ENCODE measurements at places on chromosomes 2 and 18. TPM values are rescaled to one million over a fixed set of nuclear protein-coding genes. Genes with fewer than 3 reads are reported as not detected.

CPS1 gene
- 12.4 TPM for total RNA-seq

COL6A3 gene
- total RNA-seq, result 0.66 TPM

COL4A4 gene
- total RNA-seq, result 0.92 TPM

KCNF1 gene
- 3.2 TPM for total RNA-seq

DQX1 gene
- total RNA-seq, result 1.6 TPM

PGAP1 gene
- total RNA-seq, result 21.0 TPM

RESP18 gene
- total RNA-seq, result not detected

STPG4 gene
- 0.13 TPM for total RNA-seq

GDF7 gene
- 0.04 TPM for total RNA-seq

CBLN2 gene
- total RNA-seq, result not detected

RPRM gene
- total RNA-seq, result 38.4 TPM

CYS1 gene
- total RNA-seq, result 0.07 TPM

C2orf66 gene
- not detected for total RNA-seq

UPP2 gene
- not detected for total RNA-seq

ATG16L1 gene
- 39.3 TPM for total RNA-seq

CD8B gene
- 0.24 TPM for total RNA-seq

SPR gene
- total RNA-seq, result 7.6 TPM

ABCB11 gene
- not detected for total RNA-seq

LAMA1 gene
- total RNA-seq, result 28.7 TPM

CTLA4 gene
- not detected for total RNA-seq

REG1A gene
- not detected for total RNA-seq

ASB18 gene
- total RNA-seq, result not detected

TRABD2A gene
- 1.7 TPM for total RNA-seq

REEP1 gene
- total RNA-seq, result 1.3 TPM

FKBP7 gene
- 4.5 TPM for total RNA-seq

GPR39 gene
- 0.50 TPM for total RNA-seq

POTEJ gene
- not detected for total RNA-seq

PLCL1 gene
- not detected for total RNA-seq

KIAA2012 gene
- not detected for total RNA-seq

KCTD1 gene
- total RNA-seq, result 10.4 TPM

SLC20A1 gene
- total RNA-seq, result 123 TPM

RGPD3 gene
- total RNA-seq, result 0.22 TPM

NYAP2 gene
- total RNA-seq, result not detected

CNTNAP5 gene
- total RNA-seq, result 0.39 TPM

KIF5C gene
- 52.9 TPM for total RNA-seq

DBI gene
- total RNA-seq, result 128 TPM

ZC3H15 gene
- total RNA-seq, result 71.3 TPM

CHRND gene
- not detected for total RNA-seq

CCDC178 gene
- 0.11 TPM for total RNA-seq

TMEM247 gene
- total RNA-seq, result not detected

EVX2 gene
- not detected for total RNA-seq

UGT1A10 gene
- total RNA-seq, result not detected

CIB4 gene
- not detected for total RNA-seq

CYBRD1 gene
- total RNA-seq, result 5.4 TPM

EDAR gene
- not detected for total RNA-seq

LGALSL gene
- 20.4 TPM for total RNA-seq
